GM12878 (cell line): ENCODE measurements at places on chromosomes 4 and X. TPM values are rescaled to one million over a fixed set of nuclear protein-coding genes. Genes with fewer than 3 reads are reported as not detected.

- H3K4me3 ChIP-seq, result no peak overlapping the region
- no peaks in the 10 kb centered on the region for H3K36me3 ChIP-seq
- no peak for DNase-seq
- H3K27ac ChIP-seq, result no peak overlapping the region
Measured at GRCh38 chr4:138702190-138702824, 313.3 kb upstream of the NOCT start.

LIN54 gene
- 8.1 and 9.6 TPM in 2 replicates for polyA plus RNA-seq

GRCh38 chrX:68978255-68978654, 149.4 kb downstream of the EFNB1 start:
- H3K4me3 ChIP-seq, result no peak overlapping the region
- no peaks in the 10 kb centered on the region for H3K27me3 ChIP-seq
- no peak overlapping the region for H3K27ac ChIP-seq
- no peaks in the 10 kb centered on the region for H3K36me3 ChIP-seq
- H3K4me1 ChIP-seq, result no peaks in the 10 kb centered on the region

IL9R gene
- polyA plus RNA-seq, result 2.4 and 5.9 TPM in 2 replicates

- no peak for DNase-seq
- H3K4me3 ChIP-seq, result 0 out of 2 replicates have a peak overlapping the region, but pooled peaks have one; percentile 15
- no peaks in the 10 kb centered on the region for H3K36me3 ChIP-seq
- no peak overlapping the region for H3K27ac ChIP-seq
Measured at GRCh38 chrX:84188320-84188834, 378 bp upstream of the RPS6KA6 start.
